ENCODE measurements at places on chromosomes 13 and 19.

GRCh38 chr19:10505583-10506229 lies 2.5 kb upstream of the KEAP1 start:
- DNase-seq: no peak

DNA sequence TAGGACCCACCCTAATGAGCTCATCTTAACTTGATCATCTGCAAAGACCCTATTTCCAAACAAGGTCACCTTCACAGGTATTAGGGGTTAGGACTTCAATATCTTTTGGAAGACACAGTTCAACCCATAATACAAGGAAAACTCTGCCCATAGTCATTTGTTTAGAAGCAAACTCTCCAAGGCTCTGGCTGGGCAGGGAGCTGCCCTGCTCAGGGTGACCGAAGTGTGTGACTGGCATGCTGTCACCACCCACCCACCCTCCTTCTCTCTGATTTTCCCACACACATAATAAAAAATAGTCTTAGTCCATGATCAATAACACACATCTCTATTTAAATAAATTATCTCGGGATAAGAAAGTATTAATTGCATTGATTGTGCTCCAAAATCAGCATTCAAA lies 161.1 kb downstream of the KCTD15 start:
- no peak for DNase-seq

GRCh38 chr13:99347911-99348451 lies 40.8 kb upstream of the GPR183 start:
- DNase-seq: no peak

DNA sequence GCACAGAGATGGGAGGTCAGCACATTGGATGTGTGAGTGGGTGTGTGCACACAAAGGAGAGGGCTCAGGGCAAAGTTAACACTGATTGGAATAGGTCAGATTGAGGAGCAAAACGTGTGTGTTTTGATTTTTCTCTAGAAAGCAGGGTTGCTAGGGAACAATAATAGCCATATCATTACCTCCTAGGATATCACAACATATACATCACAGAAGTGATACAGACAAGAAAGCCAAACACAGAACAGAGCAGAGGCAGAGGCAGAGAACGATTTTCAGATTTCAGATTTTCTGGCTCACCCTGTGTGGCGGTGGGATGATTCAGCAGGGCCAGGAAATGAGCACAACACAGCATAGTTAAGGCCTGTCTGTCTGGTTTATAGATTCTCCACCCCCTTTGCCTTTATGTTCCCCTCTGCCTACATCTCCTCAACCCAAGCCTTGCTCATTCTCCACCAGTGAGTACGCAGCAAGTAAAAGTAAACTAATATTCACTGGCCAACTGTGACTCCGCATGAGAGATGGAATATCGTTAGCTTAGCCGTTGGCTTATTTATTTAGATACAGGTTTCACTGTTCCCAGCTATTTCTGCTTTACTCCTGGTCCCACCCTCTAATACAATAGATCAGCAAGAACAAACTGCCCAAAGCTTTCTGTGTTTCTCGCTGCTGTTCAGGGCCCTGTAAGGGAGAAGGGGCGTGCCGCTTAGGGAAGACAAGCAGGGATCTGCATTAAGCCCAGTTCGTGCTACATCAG lies 182.7 kb upstream of the TSC22D1 start:
- no peak for DNase-seq

DNA sequence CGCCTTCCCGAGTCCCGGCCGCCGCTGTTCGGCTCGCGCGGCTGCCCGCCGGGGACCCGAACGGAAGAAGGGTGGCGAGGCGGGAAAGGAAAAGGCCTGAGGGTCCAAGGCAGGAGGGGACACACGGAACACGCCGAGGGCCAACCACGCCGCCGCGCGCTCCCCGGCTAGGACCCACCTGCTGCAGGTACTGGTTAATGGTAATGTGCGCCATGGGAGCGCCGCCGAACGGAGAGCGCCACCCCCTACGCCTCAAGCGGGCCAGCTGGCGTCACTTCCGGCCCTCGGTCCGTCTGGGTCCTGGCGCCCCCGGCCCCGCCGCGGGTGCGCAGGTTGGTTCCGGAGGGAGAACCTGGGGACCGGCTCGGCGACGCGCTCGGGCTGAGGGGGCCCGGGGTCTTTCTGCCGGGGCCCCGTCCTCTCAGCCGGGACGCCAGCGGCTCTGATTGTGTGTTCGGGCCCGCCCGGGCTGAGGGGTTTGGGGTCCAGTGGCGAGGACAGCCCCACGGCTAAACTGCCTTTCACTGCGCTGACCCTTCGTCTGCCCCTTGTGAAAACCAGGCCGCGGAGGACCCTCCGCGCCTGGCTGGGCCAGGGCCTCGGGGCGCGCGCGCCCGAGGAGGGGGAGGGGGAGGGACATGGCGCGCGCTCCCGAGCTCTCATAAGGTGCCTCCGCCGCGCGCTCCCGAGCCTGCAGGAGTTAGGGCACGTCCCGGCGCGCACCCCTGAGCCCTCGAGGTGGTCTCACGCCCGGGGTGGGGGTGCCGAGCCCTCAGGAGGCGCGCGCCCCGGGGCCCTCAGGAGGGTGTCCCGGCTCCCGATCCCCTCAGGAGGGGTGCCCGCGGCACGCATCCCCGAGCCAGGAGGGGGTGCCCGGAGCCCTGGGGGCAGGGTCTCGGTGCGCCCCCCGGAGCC lies at the start of gene PCID2:
PCID2 (minus strand) TSS at position 249 of the 915 bp plus-strand sequence; CDS start at position 214, 35 bp downstream.
- DNase-seq: peak; percentile 61

- no peak for DNase-seq
Measured at GRCh38 chr19:3808420-3809143, 22.4 kb upstream of the MATK start.

GRCh38 chr13:62837895-62838294 lies 1422.2 kb upstream of the PCDH20 start:
- DNase-seq: no peak

DNA sequence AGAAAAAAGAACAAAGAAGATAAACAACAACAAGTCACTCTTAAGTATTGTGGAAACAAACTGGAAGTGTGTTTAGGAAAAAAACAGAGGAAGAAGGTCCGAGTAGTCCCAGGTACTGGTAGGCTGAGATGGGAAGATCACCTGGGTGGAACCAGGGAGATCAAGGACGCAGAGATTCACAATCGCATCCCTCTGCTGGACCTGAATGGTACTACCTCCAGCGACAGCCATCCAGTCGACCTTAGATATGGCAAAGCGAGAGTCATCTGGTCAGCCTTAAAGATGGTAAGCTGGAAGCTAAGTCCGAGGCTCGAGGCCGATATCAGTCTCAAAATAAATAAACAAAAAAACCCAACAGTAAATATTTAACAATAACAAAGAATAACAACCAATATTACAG lies 44.9 kb upstream of the ZNF91 start:
- no peak for DNase-seq

DNA sequence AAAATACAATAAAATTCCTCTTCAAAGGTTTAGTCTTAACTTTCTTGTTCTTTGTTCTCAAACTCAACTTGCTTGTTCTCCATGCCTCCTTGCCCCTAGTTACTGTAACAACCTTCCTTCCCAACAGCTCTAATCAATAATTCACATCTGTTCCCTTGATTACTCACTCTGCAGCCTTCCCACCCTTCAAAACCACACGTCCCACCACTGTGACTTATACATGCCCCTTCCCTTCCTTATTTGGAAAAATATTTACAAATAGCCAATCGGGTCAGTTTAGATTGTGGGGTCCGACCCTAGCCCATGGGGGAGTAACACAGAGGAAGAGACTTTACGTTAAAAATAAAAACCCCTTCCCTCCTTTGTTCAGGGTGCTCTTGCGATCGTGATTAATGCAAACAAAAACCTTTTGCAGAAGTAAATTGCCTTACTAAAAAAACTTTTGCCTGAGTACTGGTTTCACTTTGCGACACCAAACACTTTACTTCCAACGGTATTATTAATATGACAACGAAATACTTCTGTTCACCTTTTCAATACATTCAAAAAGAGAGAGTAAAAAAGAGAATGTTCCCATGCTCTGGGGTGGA lies 512 bp upstream of the ZNF93 start:
- DNase-seq: no peak

DNA sequence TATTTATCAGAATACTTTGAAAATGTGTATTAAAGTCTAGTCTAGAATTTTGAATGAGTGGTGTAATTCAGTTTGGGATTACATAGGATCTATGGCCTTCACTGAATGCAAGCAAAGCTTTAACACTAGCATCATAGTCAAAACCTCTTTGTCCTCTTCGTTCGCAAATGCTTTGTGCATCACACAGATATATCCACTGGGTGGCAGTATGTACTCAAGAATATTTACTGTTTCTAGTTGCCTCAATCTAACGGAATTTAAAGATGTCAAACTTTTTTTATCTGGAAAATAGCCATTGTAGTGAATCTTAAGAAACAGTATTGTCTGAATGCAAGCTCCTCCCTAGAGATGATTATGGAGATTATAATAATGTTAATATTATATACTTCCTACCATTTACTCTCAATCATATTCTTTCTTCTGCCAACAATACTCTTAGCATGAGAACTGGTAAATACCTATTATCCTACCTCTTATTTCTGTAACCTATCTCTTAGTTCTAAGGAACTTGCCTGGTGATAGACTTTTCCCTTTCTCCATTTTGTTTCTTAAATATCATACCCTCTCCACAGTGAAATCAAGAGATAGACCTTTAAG lies 25.8 kb downstream of the LACC1 start:
- DNase-seq: no peak

DNA sequence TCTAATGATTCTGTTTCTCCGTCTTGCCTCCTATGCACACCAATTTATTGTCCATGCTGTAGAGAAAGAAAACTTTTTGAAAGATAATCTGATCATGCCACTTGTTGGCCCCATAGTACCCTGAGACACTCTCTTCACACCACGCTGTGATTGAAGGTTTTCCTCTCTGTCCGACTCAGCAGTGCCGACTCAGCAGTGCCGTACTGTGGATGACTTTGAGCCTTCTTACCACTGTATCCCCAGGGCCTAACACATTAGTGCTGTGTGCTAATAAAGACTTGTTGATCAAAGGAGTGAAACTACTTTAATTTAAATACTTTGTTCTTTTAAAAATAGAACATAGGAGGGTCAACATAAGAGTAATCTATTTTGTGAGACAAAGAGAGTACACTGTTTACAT lies 429.6 kb downstream of the KLF12 start:
- DNase-seq: no peak

- no peak for DNase-seq
Measured at GRCh38 chr13:60094385-60095088, 69.2 kb downstream of the DIAPH3 start.

All from esophagus squamous epithelium (tissue), 5 donors.